Gastroesophageal sphincter (tissue), 4 donors: ENCODE measurements at places on chromosomes 2 and 18. TPM values are rescaled to one million over a fixed set of nuclear protein-coding genes. Genes with fewer than 3 reads are reported as not detected.
A peak's percentile ranks its signal among the peaks of the same experiment; 100 is the strongest.

REEP1 gene
- 107 TPM for total RNA-seq

GRCh38 chr2:12486205-12487118, 230.3 kb upstream of the TRIB2 start:
- ATAC-seq: no peak

IL36A gene
- not detected for total RNA-seq

DNMT3A gene
- total RNA-seq: 14.7 TPM

- ATAC-seq: no peak
Measured at GRCh38 chr2:1975060-1975459, 230.7 kb upstream of the PXDN start.

DNA sequence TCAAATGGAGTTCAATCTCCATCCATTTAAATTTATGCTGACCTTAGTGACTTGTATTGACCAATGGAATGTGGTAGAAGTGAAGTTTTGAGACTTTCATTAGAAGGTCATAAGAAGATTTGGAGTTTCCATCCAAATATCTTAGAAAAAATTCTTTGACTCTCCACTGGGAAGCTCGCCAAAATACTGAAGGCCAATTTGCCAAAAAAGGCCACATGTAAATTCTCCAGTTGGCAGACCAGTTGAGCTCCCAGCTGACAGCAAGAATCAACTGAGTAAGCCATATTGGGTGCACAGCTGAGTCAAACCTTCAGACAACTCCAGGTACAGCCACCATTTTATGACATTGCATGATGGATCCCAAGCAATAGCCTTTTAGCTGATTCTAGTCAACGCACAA, 228.3 kb upstream of the SETBP1 start:
- no peak for ATAC-seq

DNA sequence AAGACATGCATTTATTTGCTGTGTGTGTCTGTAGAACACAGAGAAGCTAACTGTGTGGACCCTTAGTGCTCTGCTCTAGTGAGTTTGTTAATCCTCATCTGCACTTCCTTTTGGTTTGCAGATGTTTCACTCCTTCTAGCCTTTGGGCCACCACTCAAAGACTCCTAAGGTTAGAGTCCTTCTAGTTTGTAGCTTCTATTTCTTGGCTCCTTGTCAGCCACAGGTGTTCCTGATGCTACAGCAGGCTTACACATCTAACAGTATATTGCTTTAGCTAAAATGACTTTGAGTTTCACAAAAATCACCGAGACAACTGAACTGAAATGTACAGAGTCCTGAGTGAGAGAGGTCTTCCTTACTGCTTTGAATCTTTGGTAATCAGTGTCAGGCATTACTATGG, 551.4 kb downstream of the NRXN1 start:
- no peak for ATAC-seq

DNA sequence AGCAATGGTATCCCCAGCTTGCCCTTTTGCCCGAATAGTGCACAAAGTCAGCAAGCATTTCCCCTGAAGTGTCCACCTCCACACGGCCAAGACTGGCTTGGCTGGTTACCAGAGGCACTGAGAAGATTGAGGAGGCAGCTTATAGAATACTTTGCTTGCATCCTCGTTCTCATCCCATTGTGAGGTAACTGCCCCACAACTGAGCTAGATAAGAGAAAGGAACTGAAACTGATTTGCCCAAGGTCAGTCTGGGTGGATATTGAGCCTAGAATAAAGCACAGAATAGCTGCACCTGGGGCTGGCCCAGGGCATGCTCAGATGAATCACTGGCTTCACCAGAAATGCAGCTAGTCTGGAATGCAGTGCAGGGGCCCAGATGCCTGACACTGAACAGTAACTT, 32.7 kb upstream of the MAP4K3 start:
- peak; percentile 27 for ATAC-seq

MYO1B gene
- total RNA-seq: 20.0 TPM

IL1F10 gene
- not detected for total RNA-seq

LCT gene
- total RNA-seq: not detected

DOK6 gene
- 2.6 TPM for total RNA-seq

DNA sequence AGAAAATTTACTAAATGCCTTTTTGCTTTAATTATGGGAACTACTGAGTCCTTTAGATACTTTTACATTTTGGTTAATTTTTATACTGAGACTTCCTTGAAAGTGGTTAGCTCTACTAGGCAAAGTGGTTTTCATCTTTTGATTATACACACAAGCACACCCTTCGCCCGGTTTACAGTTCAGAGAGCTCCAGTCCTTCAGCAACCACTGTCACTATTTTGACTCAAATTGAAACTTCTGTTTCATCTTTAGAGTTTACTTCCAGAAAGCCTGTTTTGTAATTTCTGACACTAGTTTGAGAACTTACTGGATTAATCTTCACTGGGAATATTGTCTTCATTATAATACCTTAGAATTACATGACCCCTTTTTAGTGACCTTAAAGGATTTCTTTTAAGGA, 140.3 kb upstream of the FOSL2 start:
- no peak for ATAC-seq

SCN9A gene
- 7.7 TPM for total RNA-seq

TBR1 gene
- not detected for total RNA-seq

SP140 gene
- 0.92 TPM for total RNA-seq

GRCh38 chr2:45074713-45075112, 65.5 kb upstream of the SIX2 start:
- ATAC-seq: no peak

DNA sequence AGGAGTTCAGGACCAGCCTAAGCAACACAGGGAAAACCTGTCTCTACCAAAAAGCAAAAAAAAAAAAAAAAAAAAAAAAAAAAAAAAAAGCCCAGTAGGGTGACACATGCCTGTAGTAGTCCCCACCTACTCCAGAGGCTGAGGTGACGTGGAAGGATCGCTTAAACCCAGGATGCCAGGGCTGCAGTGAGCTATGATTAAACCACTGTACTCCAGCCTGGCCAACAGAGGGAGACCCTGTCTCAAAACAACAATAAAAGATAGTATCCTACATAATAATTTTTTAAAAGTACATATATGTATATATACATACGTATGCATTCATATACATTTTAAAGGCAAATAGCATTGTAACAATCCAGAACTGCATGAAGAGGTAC, 51.7 kb downstream of the SOS1 start:
- no peak for ATAC-seq

ODC1 gene
- 105 TPM for total RNA-seq

DNA sequence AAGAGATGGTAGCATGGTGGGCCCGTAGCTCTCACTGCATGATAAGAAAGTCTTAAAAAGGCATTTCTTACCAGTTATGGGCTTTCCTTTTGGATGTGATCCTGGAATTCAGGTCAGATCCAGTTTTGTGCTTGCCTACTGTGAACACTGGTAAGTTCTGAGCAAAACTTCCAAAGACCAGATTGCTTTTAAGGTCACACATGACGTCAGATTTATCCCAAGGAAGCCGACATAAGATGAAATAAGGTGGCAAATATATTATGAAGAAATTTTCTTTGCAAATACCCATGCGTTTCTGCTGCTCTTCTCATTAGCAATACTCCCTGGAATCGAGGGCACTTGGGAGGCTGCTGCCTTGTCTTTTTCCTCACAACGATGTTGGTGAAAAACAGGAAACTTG, 416.4 kb upstream of the HNMT start:
- ATAC-seq: no peak

GRCh38 chr2:96407041-96407918, 71.7 kb downstream of the NCAPH start:
- ATAC-seq: peak; percentile 70

VWA3B gene
- total RNA-seq: not detected

- no peak for ATAC-seq
Measured at GRCh38 chr2:235000426-235001236, 48.8 kb downstream of the SH3BP4 start.

ALLC gene
- total RNA-seq: not detected

- ATAC-seq: peak; percentile 85
Measured at GRCh38 chr2:176753752-176754474, 458.7 kb upstream of the HNRNPA3 start.

GRCh38 chr18:54222922-54223567, 1.4 kb downstream of the MBD2 start:
- ATAC-seq: no peak

DNA sequence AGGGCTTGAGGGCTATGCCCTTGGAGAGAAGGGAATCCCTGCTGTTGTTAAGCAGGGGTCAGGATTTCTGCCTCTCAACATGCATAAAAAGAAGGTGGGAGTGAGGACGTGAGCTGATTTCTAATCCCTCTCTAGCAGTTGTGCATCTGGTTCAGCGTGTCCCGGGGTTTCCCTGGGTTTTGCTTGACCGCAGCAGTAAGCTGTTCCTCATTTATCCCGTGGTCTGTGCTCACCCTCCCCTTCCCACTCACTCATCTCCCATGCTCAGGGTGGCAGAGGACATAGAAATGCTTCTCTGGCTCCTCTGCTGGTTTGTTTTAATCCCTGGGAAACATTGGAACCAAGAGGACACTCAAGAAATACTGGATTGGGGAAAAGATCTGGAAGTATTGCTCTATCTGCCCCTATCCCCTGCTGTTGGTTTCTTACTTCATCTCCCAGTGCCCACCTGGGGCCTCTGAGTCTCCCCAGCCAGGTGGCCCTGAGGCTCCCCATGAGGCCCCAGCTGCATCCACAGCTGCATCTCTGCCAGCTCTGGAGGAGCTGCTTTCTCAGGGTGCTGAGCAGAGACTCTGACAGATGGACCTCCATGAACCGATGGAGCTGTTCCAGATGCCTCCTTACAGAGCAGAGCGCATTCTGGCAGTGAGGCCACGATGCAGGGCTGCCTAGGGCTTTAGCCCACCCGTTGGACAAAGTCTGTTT, 36.1 kb downstream of the TET3 start:
- ATAC-seq: peak; percentile 50

TLX2 gene
- total RNA-seq: not detected

GRCh38 chr2:230160112-230160660, 59.6 kb downstream of the SP110 start:
- ATAC-seq: no peak

GRCh38 chr2:176789751-176790150, 422.8 kb upstream of the HNRNPA3 start:
- ATAC-seq: no peak

DNA sequence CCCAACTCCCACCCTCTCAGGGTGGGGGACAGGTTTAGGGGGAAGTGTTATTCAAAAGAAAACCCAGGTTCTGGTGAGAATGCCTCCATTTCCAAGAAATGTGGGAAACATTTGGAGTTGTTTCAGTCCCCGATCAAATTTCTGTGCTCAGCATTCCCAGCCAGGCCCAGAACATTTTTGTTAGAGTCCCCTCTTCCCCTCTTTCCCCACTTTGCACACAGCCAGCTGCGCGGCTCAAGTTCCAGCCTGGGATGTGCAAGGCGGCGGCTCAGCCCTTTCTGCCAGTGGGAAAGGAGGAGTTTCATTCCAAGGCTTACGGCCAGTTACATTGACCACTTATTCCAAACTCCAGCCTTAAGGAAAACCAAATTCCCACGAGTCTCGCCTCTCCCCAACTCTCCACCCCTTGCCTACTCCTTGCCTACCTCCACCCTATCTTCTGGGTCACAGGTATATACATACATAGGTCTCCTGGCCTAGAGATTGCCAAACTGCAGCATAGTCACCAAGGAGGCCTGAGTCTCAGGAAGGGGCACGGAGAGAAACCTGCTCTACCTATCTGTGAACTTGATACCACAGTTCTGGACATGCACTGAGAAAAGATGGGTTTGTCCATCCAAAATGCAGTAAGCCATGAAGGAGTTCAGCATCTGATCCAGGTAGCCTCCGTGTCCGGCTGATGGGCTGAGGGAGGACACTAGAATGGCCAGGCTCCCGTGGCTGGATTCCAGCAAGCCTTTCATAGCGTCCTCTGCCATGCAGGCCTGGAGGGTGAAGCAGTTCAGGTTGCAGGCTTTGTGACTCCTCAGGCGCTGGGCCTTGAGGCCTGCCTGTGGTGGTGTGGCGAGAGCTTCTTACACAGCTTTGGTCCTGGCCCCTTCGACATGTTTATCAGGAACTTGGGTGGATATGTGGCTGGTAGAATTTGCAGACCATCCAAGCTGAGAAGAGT, 154.5 kb downstream of the ZFP36L2 start:
- ATAC-seq: peak; percentile 22

HAUS1 gene
- total RNA-seq: 34.7 TPM

- no peak for ATAC-seq
Measured at GRCh38 chr2:100071335-100072043, 70.9 kb downstream of the AFF3 start.

GRCh38 chr18:6478121-6478520, 63.4 kb upstream of the L3MBTL4 start:
- ATAC-seq: no peak

- ATAC-seq: no peak
Measured at GRCh38 chr18:24386681-24387080, 10.9 kb downstream of the OSBPL1A start.

GRCh38 chr18:76640438-76640837, 145.4 kb upstream of the ZNF516 start:
- ATAC-seq: no peak

LRRTM4 gene
- 0.12 TPM for total RNA-seq
